AG08396 (cell line): ENCODE measurements at places on chromosomes 2 and 18.

DNA sequence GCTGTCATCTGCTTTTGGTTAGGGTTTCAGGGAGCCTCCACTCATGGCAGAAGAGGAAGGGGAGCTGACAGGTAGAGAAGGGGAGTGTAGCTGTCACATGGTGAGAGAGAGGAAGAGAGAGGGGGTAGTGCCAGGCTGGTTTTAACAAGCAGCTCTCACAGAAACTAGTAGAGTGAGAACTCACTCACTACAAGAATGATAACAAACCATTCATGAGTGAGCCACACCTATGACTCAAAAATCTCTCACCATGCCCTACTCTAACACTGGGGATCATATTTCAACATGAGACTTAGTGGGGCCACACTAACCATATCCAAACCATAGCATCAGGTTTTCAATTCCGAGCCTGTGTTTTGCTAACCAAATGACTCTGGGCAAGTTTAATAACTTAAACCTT, 274.9 kb upstream of the VWC2L start:
- peak; percentile 11 for DNase-seq

DNA sequence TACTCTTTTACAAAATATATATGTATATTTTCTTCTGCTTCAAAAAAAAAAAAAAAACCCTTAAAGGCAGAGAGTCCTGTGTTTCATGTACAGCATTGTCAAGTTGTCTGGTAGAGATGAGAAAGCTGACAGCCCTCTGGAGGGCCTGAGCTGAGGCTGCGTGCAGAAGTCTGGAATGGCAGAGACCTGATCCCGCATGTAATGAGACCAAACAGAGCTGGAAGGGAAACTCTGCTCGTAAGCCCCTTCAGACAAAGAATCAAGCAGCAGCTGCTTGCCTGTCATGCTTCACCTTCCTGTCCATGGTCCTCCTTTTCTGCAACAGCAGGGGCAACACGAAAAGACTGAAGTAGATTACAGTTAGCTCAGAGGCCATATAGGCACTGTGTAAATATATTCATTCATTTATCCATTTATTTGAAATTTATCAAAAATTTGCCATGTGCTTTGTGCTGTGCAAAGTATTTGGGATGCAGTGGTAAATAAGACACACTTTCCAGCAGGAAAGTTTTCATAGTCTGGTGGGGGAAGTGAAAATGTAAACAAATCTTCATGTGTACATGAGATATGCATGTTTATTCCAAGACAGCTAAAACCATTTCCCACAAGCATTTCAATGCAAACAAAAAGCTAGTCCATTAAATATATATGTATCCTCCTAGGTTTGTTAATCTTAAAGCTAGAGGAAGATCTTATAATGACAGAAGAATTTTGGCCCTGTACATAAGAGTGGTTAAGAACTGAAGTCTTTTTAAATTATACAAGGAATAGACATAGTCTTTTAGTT, 912.7 kb downstream of the CPS1 start:
- DNase-seq: no peak

- DNase-seq: peak; percentile 79
Observed at GRCh38 chr2:19863303-19864041, 38.3 kb downstream of the TTC32 start.

GRCh38 chr2:634041-634440, 43.2 kb downstream of the TMEM18 start:
- no peak for DNase-seq

DNA sequence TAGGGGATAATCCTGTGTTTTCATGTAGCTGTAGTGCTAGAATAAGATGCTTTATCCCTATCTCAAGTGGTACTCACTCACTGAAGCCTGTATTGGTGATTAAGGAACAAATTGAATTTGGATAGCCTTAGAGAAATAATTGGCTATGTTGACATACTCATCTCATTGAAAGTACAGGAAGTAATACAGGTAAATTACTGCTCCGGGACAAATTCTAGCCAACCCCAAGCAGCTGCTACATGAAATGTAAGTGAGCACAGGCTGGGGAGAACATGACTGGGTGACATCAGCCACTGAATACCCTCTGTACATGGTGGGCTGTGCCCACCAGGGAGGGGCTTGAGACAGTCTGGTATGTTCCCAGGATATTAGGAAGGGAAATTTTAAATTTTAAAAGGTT, 188.4 kb upstream of the RASGRP3 start:
- no peak for DNase-seq

GRCh38 chr2:71700658-71701397, 247.5 kb downstream of the DYSF start:
- DNase-seq: peak; percentile 49
